Activated CD8-positive, alpha-beta T cell treated with anti-CD3 and anti-CD28 coated beads for 36 hours (primary cell): ENCODE measurements at places on chromosomes 6 and 20. TPM values are rescaled to one million over a fixed set of nuclear protein-coding genes. Genes with fewer than 3 reads are reported as not detected.

DNA sequence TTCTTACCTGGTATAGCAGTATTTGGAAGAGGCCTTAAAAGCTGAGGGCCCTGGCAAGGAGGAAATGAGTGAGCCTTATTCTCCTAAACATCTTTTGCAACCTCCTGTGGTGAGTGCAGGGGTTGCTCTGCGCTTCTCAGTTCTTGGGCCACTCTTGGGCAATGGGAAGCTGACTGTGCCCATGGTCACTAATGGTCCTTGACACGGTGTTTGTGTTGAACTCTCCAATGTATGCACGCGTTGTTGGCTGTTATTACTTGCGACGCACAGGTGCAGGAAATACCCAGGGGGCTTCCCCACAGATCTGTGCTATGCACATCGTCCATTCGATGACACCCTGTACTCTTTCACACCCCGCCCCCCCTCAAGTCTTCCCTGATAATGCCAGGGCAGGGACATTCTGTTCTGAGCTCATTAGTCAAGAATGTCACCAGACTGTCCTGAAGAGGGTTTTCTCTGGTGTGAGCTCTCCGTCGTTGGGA is 79.7 kb downstream of the EDN1 start:
- H3K4me1 ChIP-seq: no peaks in the 10 kb centered on the region
- no peak overlapping the region for H3K4me3 ChIP-seq
- H3K27me3 ChIP-seq: peaks cover 6% of the 10 kb centered on the region
- no peak for DNase-seq
- H3K36me3 ChIP-seq: no peaks in the 10 kb centered on the region
- no peak overlapping the region for H3K27ac ChIP-seq

DNA sequence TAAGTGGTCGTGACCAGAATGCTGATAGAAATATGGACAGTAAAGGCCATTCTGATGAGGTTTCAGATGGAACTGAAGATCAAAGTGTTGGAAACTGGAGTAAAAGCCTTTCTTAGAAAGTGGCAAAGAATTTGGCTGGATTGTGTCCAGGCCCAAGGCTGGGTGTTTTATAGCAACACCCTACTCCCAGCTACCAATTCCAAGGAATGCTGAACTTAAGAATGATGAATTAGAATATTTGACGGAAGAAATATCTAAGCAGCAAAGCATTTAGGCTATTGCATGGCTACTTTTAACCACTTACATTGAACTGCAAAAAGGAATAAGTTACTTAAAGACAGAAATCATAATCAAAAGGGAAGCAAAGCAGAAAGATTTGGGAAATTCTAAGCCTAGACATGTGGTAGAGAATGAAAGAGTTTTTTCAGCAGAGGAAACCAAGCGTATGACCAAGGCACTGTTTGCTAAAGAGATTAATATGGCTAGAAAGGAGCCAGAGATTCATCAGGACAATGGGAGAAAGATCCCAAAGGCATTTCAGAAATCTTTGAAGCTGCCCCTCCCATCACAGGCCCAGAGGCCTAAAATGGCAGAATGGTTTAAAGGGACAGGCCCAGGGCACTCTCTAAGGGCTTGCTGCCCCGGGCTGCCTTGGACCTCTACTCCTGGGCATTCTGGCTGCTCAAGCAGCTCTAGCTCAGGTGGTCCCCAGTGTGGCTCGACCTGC is 25.8 kb downstream of the SDHAF4 start:
- peaks cover 14% of the 10 kb centered on the region for H3K36me3 ChIP-seq
- no peak overlapping the region for H3K27ac ChIP-seq
- H3K4me1 ChIP-seq: no peaks in the 10 kb centered on the region

- H3K4me1 ChIP-seq: peaks cover 52% of the 10 kb centered on the region
- H3K36me3 ChIP-seq: peaks cover 46% of the 10 kb centered on the region
- DNase-seq: peak; percentile 75
- H3K27me3 ChIP-seq: peaks cover 4% of the 10 kb centered on the region
- peak within 1 kb of the TSS; percentile 97 for H3K27ac ChIP-seq
These were observed at the start of gene IRF4 for GRCh38 chr6:391559-392440. TSS of gene IRF4 (plus strand) at chr6:391752. CDS start at chr6:393153, 1,401 bp downstream.

- no peak overlapping the region for H3K27ac ChIP-seq
- H3K4me3 ChIP-seq: no peak overlapping the region
- DNase-seq: no peak
- H3K36me3 ChIP-seq: no peaks in the 10 kb centered on the region
These were observed 14.7 kb upstream of the SIM1 start for GRCh38 chr6:100479179-100480035.

GRCh38 chr6:79465381-79465780 is 71.8 kb downstream of the LCA5 start:
- H3K4me1 ChIP-seq: no peaks in the 10 kb centered on the region
- peaks cover 18% of the 10 kb centered on the region for H3K27me3 ChIP-seq
- no peak overlapping the region for H3K27ac ChIP-seq
- H3K4me3 ChIP-seq: no peak overlapping the region
- no peak for DNase-seq

DNA sequence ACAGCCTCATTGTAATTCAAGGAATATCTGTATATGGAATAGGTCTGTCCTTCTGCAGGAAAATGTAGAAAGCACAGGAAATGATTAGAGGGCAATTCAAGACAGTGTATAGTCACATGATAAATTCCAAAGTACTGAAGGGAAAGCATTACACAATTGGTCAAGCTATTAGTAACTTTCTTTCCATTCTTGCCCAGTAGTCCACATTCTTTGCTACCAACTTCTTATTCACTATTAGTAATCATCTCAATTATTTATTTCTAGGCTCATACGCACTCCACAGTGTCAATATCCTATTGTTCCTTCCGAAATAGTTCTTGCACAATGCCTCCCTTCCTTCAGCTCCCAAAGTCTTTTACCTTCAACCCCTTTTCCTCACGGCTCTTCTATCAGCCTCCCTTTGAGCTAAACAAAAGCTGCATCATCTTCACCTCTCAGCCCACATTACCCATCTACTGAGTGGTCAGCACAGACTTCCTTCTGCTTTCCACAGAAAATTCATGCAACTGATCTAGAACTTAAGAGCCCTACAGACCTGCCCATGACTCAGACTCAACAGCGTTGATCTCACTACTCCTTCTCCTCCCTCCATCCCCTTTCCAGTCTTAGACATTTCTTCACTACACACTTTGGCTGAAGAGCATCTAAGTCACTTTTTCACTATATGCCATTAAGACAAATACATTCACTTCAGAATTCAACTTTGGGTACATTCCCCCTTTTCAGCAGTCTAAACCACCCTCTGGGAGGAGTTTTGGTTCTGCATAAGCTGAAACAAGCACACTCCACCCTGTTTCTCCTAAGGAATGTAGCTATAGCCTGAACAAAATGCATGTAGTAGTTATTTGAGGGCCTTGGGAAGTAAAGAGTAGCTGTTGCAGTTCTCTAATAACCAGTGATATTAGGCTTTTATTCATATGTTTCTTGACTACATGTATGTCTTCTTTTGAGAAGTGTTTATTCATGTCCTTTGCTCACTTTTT is 157.9 kb downstream of the KIF16B start:
- no peak for DNase-seq
- H3K4me1 ChIP-seq: no peaks in the 10 kb centered on the region
- no peaks in the 10 kb centered on the region for H3K27me3 ChIP-seq
- H3K36me3 ChIP-seq: peaks cover 11% of the 10 kb centered on the region
- H3K27ac ChIP-seq: no peak overlapping the region

MLN gene
- total RNA-seq: not detected

- H3K4me3 ChIP-seq: peak overlapping the region; percentile 92
- H3K27me3 ChIP-seq: no peaks in the 10 kb centered on the region
- peak overlapping the region; percentile 99 for H3K27ac ChIP-seq
- DNase-seq: peak; percentile 49
These were observed 416 bp upstream of the POLR1H start for GRCh38 chr6:30060606-30061091.

GRCh38 chr6:116029535-116029934 is 31.2 kb downstream of the FRK start:
- H3K36me3 ChIP-seq: no peaks in the 10 kb centered on the region
- no peak overlapping the region for H3K4me3 ChIP-seq
- H3K27ac ChIP-seq: no peak overlapping the region
- H3K4me1 ChIP-seq: peaks cover 2% of the 10 kb centered on the region
- no peak for DNase-seq

DNA sequence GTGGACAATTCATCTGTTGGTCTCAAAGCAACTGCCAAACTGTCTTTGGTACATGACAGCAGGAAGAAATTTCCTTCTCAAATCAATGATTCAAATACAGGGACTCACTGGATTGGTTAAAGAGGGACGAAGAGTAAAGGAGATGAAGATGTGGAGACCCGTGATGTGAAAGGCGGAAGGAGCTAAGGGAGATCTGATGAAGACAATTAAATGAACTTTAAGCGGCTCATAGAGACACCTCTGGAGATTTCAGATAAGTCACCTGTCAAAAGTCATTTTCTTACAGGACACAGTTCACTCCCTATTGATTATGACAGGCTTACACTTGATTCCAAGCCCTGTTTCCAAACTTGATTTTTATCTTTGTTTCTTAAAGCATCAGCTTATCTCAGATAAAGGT is 466.3 kb downstream of the DOK5 start:
- no peaks in the 10 kb centered on the region for H3K27me3 ChIP-seq
- H3K4me3 ChIP-seq: no peak overlapping the region
- H3K27ac ChIP-seq: no peak overlapping the region

DNA sequence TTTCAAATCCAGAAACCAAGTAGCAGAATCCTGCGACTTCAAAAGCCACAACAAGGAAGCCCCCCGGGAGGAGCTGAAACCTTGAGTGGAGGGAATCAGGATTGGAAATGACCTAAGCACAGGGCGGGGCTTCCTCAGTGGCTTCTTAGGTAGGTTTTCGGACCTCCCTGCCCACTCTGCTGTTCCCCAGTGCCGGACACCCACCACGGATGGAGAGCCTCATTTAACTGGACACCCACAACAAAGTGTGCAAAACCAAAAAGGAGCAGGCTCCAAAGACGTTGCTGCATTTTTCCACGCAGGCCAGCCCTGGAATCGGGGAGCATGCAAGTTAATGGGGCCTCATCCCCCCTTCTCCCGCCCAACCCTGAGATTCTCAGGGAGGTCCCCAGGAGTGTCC is 144.4 kb downstream of the NFATC2 start:
- H3K27ac ChIP-seq: no peak overlapping the region
- peaks cover 71% of the 10 kb centered on the region for H3K36me3 ChIP-seq
- H3K4me1 ChIP-seq: peaks cover 51% of the 10 kb centered on the region
- no peak for DNase-seq
- H3K4me3 ChIP-seq: no peak overlapping the region

GSTA4 gene
- total RNA-seq: 13.1 TPM

TNFRSF6B gene
- not detected for total RNA-seq

RPS10 gene
- 2,269 TPM for total RNA-seq

RBPJL gene
- not detected for total RNA-seq

- DNase-seq: no peak
- peaks cover 18% of the 10 kb centered on the region for H3K36me3 ChIP-seq
- H3K27me3 ChIP-seq: no peaks in the 10 kb centered on the region
- peaks cover 31% of the 10 kb centered on the region for H3K4me1 ChIP-seq
- H3K27ac ChIP-seq: no peak overlapping the region
These were observed 22.4 kb downstream of the MANBAL start for GRCh38 chr20:37311710-37312355.

DNA sequence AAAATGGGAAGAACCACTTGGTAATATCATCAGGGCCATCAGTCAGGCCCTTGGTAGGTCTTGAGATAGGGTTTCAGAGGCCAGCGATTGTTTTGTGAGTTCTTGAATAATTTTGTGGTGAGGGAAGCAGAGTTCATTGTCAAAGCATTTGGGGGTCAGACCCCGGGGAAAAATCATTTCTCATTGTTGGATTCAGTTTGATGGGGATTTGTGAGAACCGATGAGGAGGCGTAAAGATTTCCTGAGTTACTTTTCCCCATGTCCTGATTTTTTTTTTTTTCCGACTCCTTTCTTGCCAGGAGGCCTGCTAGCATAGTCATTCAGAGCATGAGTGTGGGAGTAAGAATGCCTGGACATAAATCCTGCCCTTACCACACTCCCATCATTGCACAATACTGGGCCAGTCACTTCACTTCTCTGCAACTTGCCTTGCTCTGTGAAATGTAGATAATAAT is 60.3 kb downstream of the TSHZ2 start:
- no peak overlapping the region for H3K4me3 ChIP-seq
- no peaks in the 10 kb centered on the region for H3K36me3 ChIP-seq
- peaks cover 5% of the 10 kb centered on the region for H3K27me3 ChIP-seq
- H3K27ac ChIP-seq: no peak overlapping the region
- DNase-seq: no peak

DNA sequence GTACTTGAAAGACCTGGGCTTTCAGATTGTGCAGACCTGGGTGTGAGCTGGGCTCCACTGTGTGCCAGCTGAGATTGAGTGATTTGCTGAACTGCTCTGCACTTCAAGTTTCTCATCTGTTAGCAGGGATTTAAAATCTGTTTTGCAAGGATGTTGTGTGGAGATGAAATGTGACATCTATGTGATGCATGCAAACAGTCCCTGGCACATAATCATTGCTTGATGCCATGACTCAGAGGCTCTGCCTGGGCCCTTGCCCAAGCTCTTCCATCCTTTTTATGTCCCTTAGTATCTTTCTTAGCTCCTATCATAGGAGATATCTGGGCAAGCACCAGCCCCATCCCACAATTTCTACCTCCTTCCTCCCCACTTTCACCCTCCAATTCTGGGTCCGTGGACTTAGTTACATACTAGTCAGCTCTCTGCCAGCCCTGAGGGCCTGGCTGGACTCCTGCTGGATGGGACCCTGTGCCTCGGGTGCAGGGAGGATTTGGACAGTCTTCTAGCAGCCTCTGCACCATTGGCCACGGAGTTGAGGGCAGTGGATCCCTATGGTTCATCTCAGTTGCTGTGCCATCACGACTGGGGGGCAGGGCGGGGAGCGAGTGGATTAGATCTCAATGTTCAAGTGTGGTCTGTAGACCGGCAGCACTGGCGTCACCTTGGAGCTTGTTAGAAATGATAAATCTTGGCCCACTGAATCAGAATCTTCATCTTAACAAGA is 103.6 kb downstream of the MAP3K7 start:
- DNase-seq: no peak
- H3K36me3 ChIP-seq: no peaks in the 10 kb centered on the region
- peaks cover 22% of the 10 kb centered on the region for H3K4me1 ChIP-seq
- H3K27ac ChIP-seq: no peak overlapping the region

DNA sequence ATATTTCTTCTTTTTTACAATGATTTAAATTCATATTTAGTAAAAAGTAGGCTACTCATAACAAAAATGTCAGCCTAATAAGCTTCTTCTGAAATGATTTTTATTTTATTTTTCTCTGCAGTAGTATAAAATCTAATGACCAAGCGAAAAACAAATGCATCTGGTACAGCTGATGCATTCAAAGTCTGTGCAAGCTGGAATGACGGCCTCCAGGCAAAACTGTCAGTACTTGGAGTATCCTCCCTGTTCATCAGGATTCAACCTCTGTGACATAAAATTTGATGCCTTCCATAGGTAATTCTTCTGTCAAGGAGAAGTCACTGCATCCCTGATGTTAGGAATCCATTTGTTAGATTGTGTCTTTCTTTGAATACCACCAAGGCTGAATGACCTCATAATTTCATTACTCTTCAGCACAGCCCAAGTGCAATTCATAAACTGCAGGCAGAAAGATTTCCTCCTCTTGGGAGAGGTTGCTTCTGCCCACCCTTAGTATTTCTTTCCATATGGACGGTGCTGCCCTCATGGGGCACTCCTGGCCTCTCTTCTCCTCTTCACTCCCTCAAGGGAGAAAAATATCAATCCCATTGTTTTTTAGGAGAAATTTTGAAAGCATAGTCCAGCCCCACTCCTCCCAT is 146.4 kb upstream of the STXBP5 start:
- H3K36me3 ChIP-seq: no peaks in the 10 kb centered on the region
- H3K27ac ChIP-seq: no peak overlapping the region
- DNase-seq: no peak
- H3K4me1 ChIP-seq: peaks cover 12% of the 10 kb centered on the region
